AG10803 (cell line): ENCODE measurements at places on chromosomes 5 and 9.

GRCh38 chr5:178478370-178478769 is 111.8 kb downstream of the COL23A1 start:
- no peak for DNase-seq

- DNase-seq: no peak
These were observed 4.7 kb downstream of the SARDH start for GRCh38 chr9:133733421-133733795.

- no peak for DNase-seq
These were observed 190.5 kb downstream of the HSPA4 start for GRCh38 chr5:133242221-133242835.

GRCh38 chr9:108779551-108780325 is 76.0 kb downstream of the ACTL7B start:
- no peak for DNase-seq

GRCh38 chr5:10441992-10442435 is 335 bp downstream of the ROPN1L start:
- DNase-seq: no peak

GRCh38 chr5:143110591-143110990 is 292.9 kb downstream of the NR3C1 start:
- peak; percentile 39 for DNase-seq

DNA sequence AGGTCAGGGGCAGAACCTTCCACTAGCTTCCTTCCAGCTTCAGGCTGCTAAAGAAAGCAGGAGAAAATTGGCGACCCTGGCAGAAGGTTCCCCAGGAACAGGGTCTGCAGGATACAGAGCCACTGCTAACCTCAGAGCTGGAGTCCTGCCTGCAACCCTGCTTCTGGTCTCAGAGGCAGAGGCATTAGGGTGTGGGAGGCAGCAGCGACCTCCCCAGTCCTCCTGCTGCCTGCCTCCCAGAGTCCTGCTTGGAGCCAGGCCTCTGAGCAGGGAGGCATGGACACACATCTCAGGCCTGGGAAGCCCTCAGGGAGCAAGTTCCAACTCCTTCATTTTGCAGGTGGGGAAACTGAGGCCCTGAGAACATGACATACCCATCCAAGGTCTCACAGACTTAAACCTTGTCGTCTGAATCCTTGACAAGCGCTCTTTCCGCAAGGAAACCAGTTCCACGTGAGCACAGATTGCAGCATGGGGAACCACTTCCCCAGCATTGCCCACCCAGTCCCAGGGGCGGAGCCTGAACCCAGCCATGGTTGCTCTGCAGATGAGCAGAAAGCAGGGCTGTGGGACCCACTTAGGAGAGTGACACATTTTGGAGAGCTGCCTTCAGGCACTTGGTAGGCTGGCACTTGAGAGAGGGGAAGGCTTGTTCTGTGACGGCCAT is 28.2 kb upstream of the HAND1 start:
- no peak for DNase-seq

DNA sequence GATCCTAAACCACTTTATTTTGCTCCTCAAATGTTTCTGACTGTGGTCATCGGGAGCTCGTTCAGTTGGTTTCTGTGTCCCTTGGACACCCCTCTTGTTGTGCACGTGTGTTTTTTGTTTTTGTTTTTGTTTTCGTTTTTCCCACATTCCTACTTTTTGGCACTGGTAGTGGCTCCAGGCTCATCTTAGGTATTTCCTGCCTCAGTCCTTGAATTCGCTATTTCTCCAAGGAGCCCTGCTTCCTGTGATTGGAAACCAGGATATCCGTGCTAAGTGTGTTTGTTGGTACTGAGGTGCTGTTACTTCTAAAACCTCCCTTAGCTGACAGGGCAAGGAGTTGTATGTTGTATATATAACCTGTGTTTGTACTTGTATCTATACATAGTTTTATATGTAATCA is 5.9 kb downstream of the HMCN2 start:
- no peak for DNase-seq

- no peak for DNase-seq
These were observed 541.6 kb upstream of the DAP start for GRCh38 chr5:11302663-11303062.

DNA sequence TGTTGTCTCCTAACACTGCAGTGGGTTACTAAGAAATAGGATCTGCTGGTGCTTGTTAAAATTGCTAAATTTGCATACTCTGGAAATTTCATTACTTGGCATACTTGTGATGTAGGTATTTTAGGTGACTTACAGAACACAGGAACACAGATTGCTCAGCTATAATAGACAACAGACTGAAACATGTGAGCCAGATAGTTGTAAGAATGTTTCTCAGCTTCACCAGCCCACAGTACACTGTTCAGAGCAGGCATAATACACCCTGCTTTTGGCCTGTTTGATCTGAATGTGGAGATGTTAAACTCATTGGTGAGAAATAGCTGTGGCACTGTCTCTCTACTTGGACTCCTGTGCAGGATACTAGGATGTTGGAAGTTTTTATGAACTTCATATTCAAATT is 275.7 kb downstream of the CSNK1G3 start:
- no peak for DNase-seq

- DNase-seq: no peak
These were observed 3.0 kb downstream of the HARS2 start for GRCh38 chr5:140694276-140694675.

GRCh38 chr9:137021979-137022661 is 5.9 kb downstream of the ABCA2 start:
- peak; percentile 35 for DNase-seq

GRCh38 chr9:95433096-95433819 is 83.5 kb downstream of the PTCH1 start:
- no peak for DNase-seq

- DNase-seq: no peak
These were observed 227.3 kb downstream of the MCTP1 start for GRCh38 chr5:95057615-95058014.

- DNase-seq: no peak
These were observed 19.1 kb downstream of the CAMSAP1 start for GRCh38 chr9:135888126-135888765.

GRCh38 chr5:142156839-142157463 is 48.4 kb downstream of the NDFIP1 start:
- peak; percentile 57 for DNase-seq

DNA sequence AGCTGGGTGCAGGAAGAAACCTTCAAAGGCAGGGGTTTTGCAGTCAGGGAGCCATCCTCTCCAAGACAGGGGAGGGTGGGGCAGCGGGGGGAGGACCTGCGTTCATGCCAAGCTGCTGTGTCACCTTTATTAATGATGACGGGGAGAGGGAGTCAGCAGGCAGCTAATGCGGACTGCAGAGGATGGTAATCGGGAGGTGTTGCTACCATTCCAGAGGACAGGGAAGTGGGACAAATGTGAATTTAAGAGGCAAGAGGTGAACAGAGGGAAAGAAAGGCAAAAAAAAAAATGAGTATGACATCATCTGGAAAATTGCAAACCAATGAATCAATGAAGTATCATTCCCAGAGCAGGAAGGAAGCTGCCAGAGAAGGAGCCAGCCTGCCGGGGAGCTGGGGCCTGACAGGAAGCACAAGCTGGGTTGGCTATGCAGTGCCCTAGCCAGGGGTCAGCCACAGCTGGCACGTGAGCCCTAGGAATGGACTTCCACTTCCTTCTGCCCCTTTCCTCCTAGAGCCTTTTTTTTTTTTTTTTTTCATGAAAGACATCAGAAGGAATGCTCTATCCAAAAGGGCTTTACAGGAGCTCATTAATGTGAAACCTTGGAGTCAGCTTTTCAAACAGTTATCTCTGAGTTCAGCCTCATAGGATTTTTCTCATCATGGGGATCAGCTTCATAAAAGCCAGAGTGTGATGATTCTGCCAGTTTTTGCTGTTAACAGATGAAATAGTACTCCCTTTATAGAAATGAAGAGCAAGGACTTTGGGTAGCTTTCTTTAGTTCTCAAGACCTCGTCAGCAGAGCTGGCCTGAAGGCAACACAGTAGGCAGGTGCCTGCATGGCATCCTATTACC is 9.2 kb downstream of the INSYN2B start:
- peak; percentile 84 for DNase-seq

- DNase-seq: no peak
These were observed 107.6 kb downstream of the RNF180 start for GRCh38 chr5:64273276-64273675.

DNA sequence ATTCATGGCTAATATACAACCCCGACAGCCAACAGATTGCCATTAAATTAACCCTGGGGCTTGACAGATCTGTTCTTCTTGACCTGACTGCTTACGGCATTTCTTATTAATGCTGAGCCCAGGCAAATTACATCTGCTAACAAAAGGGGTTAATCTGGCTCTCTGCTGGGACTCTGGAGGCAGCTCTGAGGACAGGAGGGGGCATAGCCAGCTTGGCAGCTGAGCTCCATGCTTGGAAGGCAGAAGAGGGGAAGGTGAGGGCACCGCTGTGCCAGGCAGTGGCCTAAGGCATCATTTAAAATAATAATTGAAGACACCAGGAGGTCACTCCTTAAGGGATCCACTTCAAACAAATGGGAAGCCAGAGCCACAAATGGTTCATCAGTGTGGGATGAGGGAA is 126.0 kb upstream of the GPR151 start:
- no peak for DNase-seq

GRCh38 chr5:141734501-141735229 is 52.6 kb upstream of the ARAP3 start:
- DNase-seq: peak; percentile 51

DNA sequence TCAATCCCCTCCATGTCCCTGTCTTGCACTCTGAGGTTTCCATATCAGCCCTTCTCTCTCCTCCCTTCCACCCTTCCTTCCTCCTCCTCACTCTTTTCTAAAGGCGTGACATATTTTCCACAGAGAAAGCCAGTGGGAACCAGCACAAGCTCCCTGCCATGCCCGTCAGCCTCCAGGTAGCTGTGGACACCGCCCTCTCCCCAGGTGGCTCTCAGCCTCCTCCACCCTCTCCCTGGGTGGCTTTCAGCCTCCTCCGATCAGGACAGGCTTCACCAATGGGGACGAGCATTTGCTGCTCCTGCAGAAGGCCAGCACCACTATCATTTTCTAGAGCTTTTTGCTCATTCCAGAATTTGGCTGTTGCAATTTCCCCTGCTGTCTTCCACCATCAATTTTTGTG is 236.6 kb downstream of the GADD45G start:
- no peak for DNase-seq

DNA sequence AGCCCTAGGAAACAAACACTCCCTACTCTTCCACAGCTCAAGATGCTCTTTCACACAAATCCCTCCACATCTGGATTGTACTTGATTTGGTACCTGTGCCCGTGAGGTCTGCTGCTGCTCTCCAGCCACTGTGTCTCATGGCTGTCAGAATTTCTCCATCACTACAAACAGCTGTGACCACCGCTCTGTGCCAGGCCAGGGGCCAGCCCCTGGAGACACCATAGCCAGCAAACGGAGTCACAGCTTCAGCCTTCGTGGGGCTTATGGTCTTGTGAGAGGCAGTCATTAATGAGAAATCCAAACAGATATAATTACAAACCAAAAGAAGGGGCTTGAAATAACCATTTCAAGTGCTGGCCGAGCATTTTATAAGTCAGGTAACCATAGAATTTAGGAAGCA is 43.6 kb downstream of the ADAM19 start:
- DNase-seq: no peak

- no peak for DNase-seq
These were observed 631.1 kb downstream of the ACTL7B start for GRCh38 chr9:108224716-108225115.

- no peak for DNase-seq
These were observed 75.0 kb upstream of the SARDH start for GRCh38 chr9:133812941-133813748.

DNA sequence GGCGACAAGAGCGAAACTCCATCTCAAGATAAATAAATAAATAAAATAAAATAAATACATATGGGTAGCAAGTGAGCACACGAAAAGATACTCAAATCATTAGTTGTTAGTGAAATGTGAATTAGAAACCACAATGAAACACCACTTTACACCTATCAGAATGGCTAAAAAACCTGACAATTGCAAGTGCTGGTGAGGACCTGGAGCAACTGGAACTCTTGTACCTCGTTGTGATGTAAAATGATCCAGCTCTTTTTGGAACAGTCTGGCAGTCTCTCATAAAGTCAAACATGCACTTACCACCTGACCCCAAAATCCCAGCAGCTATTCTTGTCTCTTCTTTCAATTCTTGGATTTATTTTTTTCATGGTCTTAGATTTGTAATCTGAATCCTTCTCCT is 69.2 kb upstream of the FBXW11 start:
- DNase-seq: no peak

DNA sequence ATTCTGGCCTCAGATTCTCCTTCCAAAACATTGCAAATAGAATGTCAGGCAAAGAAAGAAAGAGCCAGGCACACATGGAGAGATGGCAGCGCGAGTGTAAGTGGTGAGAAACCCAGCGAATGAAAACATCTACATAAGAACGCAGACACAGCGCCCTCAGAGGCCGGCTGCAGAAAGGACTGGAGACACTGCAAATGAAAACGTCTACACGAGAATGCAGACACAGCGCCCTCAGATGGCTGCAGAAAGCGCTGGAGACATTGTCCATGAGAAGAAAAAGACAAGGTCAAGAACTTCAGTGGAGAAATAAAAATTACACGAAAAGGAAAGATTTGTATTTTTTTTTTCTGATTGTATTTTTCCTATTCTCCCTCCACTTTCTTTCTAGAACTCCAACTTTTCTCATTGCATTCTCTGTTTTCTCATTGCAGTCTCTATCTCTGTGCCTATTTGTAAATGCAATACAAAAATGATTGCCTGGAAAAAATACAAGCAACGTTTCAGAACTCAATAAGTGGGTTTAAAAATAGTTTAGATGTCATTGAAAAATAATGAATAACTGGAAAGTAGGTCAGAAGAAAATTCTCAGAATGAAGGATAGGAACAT is 117.9 kb upstream of the LPCAT1 start:
- peak; percentile 90 for DNase-seq

- DNase-seq: no peak
These were observed 28.8 kb downstream of the IL12B start for GRCh38 chr5:159301466-159301865.

DNA sequence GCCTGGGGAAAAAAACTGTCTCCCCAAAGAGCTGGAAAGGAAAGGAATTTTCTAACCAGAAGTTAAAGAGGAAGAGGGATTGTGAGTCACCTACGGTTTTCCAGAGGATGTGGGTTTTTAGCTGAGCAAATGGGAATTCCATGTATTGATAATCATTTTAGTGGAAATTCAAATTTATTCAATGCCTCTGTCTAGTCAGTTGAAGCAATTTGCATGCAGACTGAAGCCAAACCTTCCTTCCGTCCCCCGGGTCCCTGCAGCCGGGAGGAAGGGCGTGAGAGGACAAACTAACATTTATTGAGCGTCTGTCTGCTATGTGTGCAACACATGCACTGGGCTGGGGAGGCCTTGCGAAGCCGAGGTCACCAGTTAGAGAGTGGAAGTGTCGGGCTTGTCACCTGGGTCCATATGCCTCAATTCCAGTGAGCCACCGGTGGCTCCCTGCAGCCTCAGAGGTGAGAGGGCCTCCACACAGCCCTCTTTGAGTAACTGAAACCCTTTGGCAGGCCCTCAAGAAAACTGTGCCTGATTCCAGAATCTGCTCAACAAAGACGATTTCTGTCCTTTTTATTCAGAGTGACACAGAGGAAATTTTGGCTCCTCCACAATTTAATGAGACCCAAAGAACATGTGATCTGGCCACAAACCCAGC is 70.3 kb downstream of the COL27A1 start:
- peak; percentile 60 for DNase-seq
